ENCODE measurements at places on chromosomes 4 and X.

- DNase-seq, result no peak
Observed at GRCh38 chr4:139419388-139419914, 34.5 kb upstream of the RAB33B start.

- no peak for DNase-seq
Observed at GRCh38 chr4:1044469-1045192, 33.2 kb downstream of the FGFRL1 start.

GRCh38 chrX:46712764-46713163 is 46.2 kb downstream of the SLC9A7 start:
- no peak for DNase-seq

DNA sequence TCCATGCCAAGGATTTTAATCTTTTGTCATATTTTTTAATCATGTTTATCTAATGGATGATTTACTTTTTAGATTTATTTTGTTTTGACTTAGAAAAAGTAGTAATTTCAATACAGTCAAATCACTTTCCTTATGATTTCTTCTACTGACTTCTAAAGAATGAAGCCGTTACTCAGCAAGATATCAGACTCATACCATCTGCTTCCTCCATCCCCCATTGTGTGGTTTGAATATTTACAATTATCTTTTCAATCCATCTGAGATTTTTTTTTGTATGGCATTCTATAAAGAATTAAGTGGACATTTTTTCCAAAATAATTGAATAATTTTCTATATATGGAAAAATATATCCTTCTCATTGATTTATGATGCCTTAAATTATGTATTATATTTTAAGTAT is 565.4 kb upstream of the ATOH1 start:
- no peak for DNase-seq

GRCh38 chr4:128776794-128777216 is 32.7 kb upstream of the JADE1 start:
- DNase-seq, result no peak

Measured in activated naive CD4-positive, alpha-beta T cell (primary cell).